Left cardiac atrium (tissue), 4 donors: ENCODE measurements at places on chromosomes 2 and 18. TPM values are rescaled to one million over a fixed set of nuclear protein-coding genes. Genes with fewer than 3 reads are reported as not detected.

GRCh38 chr2:28643327-28643726 is 108.3 kb upstream of the PPP1CB start:
- DNase-seq: no peak

Gene RBM43
- total RNA-seq: 2.0 TPM

- DNase-seq: no peak
Observed at GRCh38 chr2:241576293-241576654, 17.7 kb downstream of the BOK start.

GRCh38 chr2:56292951-56293350 is 109.2 kb downstream of the CCDC85A start:
- no peak for DNase-seq

DNA sequence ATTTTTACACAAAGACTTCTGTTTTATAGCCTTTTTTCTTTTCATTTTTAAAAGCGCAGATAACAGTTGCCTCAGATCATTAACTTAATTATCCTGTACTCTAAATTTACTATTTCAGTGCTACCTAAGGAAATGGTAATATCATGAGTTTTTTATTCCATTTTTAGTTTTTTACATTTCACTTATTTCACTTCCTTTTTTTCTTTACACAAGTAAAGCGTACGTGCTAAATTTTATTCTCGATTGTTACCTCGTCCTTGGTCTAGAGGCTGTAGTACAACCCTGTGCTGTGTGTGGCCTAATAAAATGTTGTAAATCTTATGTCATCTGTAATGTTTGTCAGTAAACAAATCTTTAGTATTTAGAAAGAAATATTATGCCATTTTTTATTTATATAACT is 49.2 kb downstream of the CRIM1 start:
- DNase-seq: no peak

DNA sequence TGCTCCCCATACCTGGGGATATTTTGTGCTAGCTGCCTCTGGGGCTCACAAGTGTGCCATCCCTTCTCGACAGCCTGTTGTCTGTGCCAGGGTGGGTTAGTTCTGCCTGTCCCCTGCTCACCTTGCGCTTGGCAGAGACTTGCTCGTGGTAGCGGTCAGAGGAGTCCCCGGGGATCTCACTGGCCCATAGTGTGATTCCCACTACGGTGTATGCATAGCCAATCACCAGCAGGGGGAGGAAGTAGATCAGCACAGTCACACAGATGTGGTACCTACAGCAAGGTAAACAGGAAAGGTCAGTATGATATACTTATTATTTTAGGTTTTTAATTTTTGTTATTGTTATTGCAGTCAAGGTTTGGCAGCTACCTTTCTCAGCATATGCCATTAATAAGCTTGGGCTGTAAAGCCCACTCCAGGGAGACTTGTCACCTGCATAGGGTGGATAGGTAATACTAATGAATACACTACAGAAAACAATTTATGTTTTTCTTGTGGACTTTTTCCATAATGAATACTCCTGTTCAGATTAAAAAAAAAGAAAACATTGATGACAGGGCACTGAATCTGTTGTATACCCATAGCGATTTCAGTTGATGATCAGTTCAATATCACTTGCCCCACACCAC is 95.2 kb downstream of the POLE4 start:
- no peak for DNase-seq
